ENCODE measurements at places on chromosomes 5 and 9.

DNA sequence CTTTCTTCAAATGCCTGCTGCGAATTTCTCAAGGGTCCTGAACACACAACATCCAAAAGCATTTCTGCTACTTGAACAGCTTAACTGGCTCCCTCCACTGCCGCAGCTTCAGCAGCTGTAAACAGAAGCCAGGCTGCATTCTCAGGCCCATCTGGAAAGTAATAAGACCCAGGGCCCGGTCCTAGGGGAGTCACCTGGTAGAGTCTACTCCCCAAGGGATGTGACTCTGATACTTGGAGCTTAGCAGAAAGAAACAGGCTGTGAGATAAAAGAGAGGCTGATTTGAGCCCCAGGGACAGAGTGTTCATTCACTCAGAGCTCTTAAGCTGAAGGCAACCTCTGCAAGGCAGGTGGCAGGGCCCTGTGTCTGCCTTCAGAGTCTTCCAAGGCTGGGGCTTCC lies 356.8 kb downstream of the SPOCK1 start:
- no peak for DNase-seq

GRCh38 chr9:70873506-70873905 lies 247.9 kb downstream of the TRPM3 start:
- no peak for DNase-seq

- no peak for DNase-seq
These were observed 132.6 kb downstream of the MRPL36 start for GRCh38 chr5:1666812-1667588.

- no peak for DNase-seq
These were observed 31.5 kb downstream of the GOLGA2 start for GRCh38 chr9:128244091-128244836.

- no peak for DNase-seq
These were observed 50.1 kb upstream of the PWWP2A start for GRCh38 chr5:160169326-160169725.
